Stimulated activated CD8-positive, alpha-beta memory T cell treated with anti-CD3 and anti-CD28 coated beads, Interleukin-15, amount 100 ng/mL, for 48 hours (primary cell): ENCODE measurements at places on chromosomes 5 and 9.

DNA sequence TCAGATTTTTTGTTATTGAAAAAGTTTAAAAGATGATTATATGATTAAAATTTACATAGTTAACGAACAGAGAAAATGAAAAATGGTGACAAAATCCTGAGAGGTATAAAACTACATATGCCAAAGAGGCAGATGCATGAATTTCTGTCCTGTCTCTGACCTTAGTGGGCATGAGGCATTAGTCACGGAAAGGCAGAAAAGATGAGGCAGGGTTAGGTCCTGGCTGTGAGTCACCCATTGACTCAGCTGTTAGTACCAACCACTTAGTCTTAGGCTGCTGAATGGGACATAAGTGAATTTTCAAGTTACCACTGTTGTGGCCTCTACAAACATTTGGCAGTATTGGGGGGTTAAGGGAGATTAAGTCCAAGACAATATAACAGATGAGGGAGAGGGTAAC, 33.1 kb downstream of the RASA1 start:
- peak; percentile 42 for DNase-seq

DNA sequence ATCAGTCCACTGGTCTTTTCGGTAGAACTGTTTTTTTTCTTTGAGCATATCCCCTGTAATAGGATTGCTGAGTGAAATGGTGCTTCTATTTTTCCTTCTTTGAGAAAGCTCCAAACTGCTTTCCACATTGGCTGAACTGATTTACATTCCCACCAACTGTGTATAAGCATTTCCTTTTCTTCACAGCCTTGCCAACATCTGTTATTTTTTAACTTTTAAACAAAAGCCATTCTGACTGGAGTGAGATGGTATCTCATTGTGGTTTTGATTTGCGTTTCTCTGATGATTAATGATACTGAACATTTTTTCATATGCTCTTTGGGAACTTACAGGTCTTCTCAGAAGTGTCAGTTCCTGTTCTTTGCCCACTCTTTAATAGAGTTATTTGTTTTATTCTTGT, 764.7 kb downstream of the MTRR start:
- no peak for DNase-seq

- no peak for DNase-seq
Observed at GRCh38 chr9:74403581-74403980, 93.6 kb upstream of the RORB start.

GRCh38 chr9:6173914-6174313, 41.7 kb upstream of the IL33 start:
- DNase-seq: no peak

DNA sequence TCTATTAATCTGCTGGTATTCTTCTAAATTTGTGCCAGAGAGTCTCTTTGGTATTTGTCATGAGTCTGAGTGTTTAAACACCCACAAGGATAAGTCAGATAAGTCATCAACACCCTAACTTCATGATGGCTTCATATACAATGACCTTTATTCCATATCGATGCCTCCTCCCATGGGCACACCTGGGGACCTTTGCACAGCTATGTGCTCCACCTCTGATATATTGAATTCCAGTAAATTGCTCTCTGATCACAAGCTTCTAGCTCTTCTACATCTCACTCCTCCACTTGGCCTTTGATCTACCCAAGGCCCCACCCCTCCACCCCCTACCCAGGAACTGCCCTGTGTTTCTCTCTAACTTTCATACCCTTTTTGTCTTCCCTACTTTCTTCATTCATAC, 102.7 kb upstream of the MIER3 start:
- no peak for DNase-seq

DNA sequence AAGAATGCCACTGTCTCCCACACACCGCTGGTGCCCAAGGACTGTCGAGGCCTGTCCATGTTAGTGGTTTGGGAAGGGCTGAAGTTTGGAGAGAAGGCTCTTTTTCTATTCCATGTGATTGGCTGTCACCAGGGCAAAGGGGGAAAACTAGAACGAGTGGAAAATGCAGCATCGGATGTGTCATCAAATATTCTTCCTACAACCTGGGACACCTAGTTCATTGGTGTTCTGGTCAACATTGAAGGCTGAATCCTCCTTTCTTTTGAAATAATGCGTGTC, 53.2 kb downstream of the PIK3R1 start:
- DNase-seq: no peak

DNA sequence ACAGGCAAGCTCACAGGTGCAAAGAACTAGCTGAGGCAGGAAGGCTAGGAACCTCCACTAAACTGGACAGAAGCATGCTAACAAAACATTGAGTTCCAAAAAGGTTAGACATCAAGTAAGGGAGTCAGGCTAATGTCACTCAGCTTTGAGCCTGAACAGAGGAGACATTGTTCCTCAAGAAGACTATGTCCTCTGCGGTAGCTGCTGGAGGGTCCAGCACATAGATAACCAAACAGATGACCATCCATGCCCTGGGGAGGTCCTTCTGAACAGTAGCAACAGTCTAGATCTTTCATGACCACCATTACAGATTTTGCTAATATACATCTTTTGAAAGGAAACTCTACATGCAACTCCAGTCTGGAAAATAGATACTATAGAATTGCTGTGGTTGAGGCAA, 57.7 kb downstream of the CYSTM1 start:
- DNase-seq: no peak

DNA sequence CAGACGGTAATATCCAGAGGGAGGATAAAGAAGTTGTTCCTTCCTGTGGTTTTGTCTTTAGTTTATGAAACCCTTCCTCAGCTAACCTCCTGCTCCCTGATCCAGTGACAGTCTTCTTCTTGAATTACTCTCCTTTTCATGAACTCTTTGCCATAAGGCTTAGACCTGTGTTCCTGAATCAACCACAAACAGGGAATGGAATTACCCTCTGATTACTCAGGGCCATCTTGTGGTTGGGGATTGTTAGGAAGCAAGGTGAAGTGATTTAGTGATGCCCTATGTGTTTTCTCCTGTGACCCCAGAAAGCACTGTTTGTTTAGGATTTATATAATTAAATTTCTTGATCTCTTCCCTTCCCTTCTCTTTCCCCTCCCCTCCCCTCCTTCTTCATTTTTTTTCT, 409.1 kb downstream of the TAF11L14 start:
- DNase-seq: no peak

GRCh38 chr5:860506-861150, 9.8 kb upstream of the ZDHHC11 start:
- no peak for DNase-seq

GRCh38 chr9:132412089-132412488, 2.1 kb downstream of the CFAP77 start:
- DNase-seq: no peak

DNA sequence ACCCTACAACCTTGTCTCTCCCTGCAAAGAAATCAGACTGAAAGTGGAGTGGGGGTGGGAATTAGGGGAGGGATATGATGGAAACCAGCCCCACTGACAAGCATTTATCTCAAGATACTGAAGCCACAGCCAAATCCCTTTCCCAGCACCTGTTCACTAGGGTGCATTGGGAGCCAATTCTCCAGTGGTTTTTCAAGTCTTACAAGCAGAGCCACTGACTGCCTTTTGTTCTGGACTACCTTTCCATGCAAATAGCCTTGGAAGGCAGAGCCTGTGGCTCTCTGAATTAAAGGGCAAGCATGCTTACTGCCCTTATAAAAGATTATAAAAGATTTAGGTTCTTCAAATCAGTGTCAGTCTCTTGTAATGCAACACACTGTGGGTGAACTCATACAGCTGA, 8.8 kb upstream of the GGTA1 start:
- no peak for DNase-seq

DNA sequence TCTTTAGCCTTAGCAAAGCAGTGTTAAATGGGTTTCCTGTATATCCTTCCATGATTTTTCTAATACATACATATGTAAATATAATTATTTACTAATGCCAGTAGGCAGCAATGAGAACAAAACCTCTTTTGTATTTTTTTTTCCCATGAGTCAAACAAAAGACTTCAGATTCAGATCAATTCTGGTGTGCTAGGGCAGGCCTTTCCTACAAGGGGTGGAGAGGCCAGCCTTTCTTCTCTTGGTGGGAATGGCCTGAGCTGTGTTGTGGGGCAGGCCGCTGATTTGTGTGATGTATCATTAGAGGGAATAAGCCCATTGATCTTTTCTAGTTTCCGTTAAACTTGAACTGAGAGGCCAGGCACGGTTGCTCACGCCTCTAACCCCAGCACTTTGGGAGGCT, 115.5 kb upstream of the DMRT1 start:
- no peak for DNase-seq

GRCh38 chr9:7936996-7937395, 137.4 kb upstream of the DMAC1 start:
- no peak for DNase-seq

DNA sequence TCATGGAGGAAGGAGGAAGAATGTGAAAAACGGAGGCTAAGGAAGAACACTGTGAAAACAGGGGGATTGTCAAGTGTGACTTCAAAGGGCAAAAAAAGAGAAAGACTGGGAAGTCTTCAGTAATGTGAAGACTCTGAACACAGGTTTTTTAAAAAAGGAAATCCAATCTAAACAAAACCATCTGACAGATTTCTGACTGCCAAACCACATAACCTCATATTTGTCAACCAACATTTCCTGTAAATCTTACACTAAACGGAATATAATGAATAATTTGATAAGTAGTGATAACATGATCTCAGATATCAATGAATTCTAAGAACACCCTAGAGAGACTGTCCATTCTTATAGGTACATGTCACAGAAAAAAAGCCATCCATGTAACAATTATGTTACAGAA, 124.7 kb downstream of the FBN2 start:
- DNase-seq: no peak

GRCh38 chr5:150561571-150562275, 53.8 kb downstream of the NDST1 start:
- no peak for DNase-seq

DNA sequence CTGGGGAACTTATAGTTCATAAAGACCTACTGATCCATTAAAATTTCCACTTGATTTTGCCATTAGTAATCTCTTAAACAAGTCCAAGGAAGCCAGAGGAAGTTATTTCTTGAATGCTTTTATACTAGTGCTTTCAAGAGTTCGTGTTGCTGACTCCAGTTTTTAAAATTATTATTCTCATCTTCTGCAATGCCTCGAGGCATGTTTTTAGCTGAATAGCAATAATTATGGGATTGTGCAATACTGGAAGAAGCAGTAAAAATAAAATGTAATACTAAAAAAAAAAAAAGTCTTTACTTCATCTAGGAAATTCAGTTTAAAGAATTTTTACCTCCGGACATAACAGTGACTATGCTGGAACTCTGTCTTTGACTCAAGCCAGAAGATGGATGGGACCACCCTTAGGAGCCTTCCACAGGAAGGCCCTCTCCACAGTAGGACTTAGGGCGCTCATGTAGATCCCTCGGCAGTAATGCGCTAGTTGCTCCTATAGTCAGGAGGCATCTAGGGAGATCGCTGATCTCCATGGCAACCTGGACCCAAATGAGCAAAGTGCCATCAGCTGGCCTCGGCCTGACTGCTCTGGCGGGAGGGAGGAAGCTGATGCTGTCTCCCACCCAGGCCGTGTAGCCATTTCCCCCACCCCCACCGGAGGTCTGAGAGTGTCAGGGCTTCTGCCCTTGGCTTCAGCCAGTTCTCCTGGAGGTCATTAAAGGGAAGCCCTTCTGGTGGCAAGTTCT, 56.7 kb downstream of the DAPK1 start:
- no peak for DNase-seq

GRCh38 chr5:112403069-112403468, 16.0 kb downstream of the EPB41L4A start:
- no peak for DNase-seq

DNA sequence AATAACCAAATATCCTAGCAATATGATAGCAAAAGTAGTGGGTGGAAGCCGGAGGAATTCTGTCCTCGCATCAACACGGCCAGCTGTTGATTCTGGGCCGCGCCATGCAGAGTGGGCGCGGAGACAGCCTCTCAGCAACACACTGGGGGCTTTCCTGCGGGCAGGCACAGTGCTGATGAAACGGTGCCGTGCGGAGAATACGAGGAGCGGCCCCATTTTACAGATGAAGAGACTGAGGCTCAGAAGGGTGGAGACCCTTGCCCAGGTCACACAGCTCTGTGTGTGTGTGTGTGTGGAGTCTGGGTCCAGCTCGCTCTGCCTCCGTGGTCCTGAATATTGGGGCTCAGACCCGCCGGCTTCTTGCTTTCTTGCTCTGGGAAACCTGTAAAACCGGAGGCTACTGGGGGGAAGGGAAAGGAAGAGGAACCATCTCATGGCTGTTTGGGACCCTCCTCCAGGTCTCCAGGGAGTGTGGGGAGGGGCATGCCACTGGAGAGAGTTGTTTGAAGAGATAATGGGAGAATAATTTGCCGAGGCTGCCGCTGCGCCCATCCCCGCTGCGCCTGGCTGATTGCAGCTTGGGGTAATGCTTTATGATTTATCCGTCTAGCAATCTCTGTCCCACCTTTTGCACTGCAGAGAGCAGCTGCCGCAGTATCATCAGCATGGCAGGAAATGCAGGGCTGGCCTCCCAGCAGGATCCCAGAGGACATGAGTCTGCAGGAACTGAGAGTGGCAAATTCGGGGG, 36.6 kb downstream of the NCS1 start:
- DNase-seq: no peak

GRCh38 chr5:137195483-137195882, 303.6 kb downstream of the SPOCK1 start:
- DNase-seq: no peak

- no peak for DNase-seq
Observed at GRCh38 chr5:87649455-87649854, 236.7 kb upstream of the CCNH start.

DNA sequence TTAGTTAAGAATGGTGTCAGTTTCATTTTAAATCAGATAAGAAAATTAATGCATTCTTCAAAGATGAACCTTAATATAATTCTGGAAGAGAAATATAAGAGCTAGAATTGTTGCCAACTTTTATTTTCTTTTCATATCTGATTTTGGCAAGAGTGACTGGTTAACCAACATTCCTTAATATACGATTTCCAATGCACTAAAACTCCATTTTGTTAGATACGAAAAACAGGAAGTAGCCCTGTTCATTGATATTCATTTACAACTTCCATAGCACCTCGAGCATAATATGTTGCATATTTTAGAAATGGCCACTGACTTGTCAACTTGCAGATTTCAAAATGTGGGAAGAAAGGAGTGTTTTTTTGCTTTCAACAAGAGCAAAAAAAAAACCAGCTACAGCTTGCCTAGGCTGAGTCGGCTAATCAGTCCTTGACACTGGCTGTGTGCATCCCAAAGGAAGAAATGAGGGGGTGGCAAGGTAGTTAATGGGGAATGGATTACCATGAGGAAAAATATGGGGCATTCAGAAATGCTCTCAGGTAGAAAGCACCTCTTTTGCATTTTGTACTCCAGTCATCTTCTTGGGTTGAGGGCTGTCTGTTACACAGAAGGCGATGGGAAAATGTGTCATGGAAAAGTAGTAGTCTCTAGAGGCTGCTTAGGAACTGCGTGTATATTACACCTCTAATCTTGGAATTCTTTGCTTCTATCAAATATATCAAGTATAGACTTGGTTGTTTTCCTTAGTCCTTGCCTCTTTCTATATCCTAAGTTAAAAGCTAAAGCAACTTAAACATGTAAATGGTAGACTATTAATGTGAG, 3.9 kb downstream of the MAP3K1 start:
- DNase-seq: no peak
